Activated CD4-positive, alpha-beta T cell treated with anti-CD3 and anti-CD28 coated beads, Interleukin-2, amount 10 ng/mL, durations not matched to agents 24 days and 14 days (primary cell): ENCODE measurements at places on chromosomes 12 and 14. TPM values are rescaled to one million over a fixed set of nuclear protein-coding genes. Genes with fewer than 3 reads are reported as not detected.

Gene B4GALNT3
- 6.6 TPM in 2 replicates for total RNA-seq

Gene KRT83
- total RNA-seq, result not detected in 2 replicates

Gene CFAP251
- 0.85 and 1.1 TPM in 2 replicates for total RNA-seq

Gene TC2N
- 18.6 and 19.3 TPM in 2 replicates for total RNA-seq

Gene TGM1
- total RNA-seq, result 5.1 and 6.2 TPM in 2 replicates

Gene NOVA1
- total RNA-seq, result 0.30 TPM in 1 of 2 replicates, not detected in the other

Gene CLEC12A
- 0.28 TPM in 1 of 2 replicates, not detected in the other for total RNA-seq

Gene CCDC197
- not detected in 2 replicates for total RNA-seq

Gene HAL
- total RNA-seq, result 0.09 and 0.38 TPM in 2 replicates

Gene GPR84
- total RNA-seq, result 1.5 TPM in 2 replicates

Gene METTL17
- total RNA-seq, result 94.6 and 99.1 TPM in 2 replicates

Gene TAC3
- total RNA-seq, result 0.57 TPM in 1 of 2 replicates, not detected in the other

Gene LYZ
- total RNA-seq, result not detected in 2 replicates

Gene CLEC4C
- total RNA-seq, result not detected in 2 replicates

Gene NINJ2
- total RNA-seq, result 4.8 and 5.5 TPM in 2 replicates

Gene CD163L1
- not detected in 2 replicates for total RNA-seq

Gene ANO4
- not detected in 2 replicates for total RNA-seq

Gene AGAP2
- total RNA-seq, result 27.1 and 28.2 TPM in 2 replicates

Gene ABCC9
- total RNA-seq, result 0.02 TPM in 1 of 2 replicates, not detected in the other

Gene KNTC1
- 128 and 129 TPM in 2 replicates for total RNA-seq

Gene FAM90A1
- 0.14 and 0.31 TPM in 2 replicates for total RNA-seq
